CD4-positive, alpha-beta T cell treated with Interleukin-2 at 100 ng/mL for 4 hours (primary cell): ENCODE measurements at places on chromosomes 7 and 10.

DNA sequence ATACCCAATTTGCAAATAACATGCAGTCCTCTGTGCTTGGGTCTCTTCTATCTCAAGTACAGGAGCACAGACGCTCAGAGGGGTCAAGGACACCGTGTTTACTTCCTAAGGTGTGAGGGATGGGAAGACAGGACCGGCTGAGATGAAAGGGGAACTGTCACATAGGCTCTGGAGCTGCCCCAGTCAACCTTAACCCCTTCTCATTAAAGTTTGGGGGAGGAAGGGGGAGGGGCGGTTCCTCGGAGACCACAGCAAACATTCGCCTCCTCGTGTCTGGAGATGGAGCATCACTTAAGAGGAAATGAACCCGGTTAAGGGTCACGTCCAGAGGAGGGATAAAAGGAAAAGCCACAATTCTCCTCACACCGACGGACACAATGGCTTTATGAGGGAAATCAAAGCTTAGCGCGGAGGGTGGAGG lies 1.1 kb downstream of the SH3PXD2A start:
- DNase-seq, result no peak

- DNase-seq, result no peak
These were observed 254.9 kb downstream of the TRIL start for GRCh38 chr7:28703037-28703765.

DNA sequence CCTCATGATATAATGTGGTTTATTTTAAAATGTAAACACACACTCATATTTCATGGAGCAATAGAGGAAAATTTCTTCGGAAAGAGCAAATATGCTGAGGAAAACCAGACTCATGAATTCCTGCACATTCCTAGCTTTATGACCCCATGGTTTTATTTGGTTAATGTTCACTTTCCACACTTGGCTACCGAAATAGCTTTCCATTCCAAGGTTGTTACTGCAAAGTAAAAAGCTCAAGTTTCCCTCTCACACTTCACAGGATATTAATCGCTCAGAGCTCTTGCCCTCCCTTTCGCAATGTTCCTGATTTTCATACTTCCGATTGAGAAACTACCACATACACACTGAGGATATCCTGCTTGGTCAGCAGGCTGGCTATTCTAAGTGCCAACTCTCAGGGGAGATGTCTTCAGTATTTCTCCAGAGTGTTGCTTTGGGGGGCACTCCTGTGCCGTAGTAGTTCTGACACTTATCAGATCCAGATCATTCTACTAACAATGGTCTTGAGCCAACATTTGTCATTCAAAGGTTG lies 77.5 kb upstream of the STEAP1B start:
- DNase-seq, result no peak

DNA sequence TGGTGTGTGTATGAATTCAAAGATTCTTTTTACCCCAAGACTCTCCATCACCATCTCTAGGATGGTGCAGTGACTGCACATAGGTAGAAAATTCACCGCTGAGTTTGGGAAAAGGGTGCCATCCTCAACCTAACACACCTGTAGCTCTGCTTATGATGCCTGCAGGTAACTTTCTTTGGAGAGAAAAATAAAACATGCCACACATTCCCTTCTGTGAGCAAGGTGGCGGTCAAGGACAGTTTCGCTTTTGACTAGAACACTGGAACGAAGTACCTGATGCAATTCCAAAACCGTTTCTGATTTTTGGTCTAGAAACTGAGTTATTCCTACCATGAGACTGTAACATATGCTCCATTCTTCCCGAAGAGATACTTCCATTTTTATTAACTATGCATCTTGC lies 205.6 kb downstream of the FGFR2 start:
- DNase-seq, result no peak

- no peak for DNase-seq
These were observed 345.3 kb upstream of the SEMA3C start for GRCh38 chr7:81264116-81264515.

- DNase-seq, result no peak
These were observed 60.5 kb downstream of the SEMA3C start for GRCh38 chr7:80858141-80858903.

DNA sequence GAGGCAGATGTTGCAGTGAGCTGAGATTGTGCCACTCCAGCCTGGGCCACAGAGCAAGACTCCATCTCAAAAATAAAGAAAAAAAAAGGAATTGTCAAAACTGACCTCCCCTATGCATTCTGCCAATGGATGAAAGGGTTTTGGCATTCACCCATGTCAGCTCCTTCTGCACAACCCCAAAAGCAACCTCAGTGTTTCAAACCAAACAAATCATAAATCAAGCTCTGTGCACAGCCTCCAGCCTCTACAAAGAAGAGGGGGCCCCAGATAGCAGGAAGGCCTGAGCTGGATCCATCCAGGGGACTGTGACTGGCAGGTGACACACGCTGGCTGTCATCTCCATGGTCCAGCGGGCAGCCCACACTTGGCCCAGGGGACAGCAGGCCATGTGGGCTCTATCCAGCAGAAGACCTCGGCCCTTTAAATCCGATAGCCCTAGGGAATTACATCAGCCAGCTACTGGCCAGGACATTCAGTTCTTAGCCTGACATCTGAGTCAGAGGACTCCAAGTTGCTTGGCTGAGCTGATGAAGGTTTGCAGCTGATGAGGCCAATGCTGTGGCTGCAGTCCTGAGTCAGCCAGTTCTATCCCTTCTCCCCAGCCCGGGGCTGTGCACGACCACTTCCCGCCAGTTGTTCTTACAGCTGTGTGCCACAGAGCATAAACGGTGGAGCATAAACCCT lies 52.0 kb upstream of the FIGNL1 start:
- no peak for DNase-seq

DNA sequence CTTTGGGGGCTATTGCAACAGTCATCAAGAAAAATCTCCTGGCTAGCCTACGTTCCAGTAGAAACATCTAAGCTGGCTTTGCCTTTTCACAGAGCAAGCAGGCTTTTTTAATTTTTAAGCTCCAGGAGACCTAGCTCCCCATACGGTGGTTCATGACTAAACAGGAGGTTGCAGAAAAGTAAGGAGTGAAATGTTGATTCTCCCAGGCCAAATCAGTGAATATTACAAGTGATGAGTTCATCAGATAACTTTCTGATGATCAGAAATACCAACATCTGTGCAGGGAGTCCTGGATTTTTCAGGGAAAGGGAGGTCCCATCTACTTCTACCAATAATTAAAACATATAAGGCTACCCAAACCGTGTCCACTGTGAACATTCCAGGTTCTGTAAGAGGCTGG lies 477.3 kb upstream of the CELF2 start:
- DNase-seq, result no peak

GRCh38 chr7:117021366-117021765 lies 68.1 kb downstream of the ST7 start:
- no peak for DNase-seq

- no peak for DNase-seq
These were observed 1.9 kb downstream of the AUTS2 start for GRCh38 chr7:69599955-69600709.

- DNase-seq, result no peak
These were observed 306.1 kb downstream of the LRMDA start for GRCh38 chr10:75737580-75737949.

GRCh38 chr10:1559311-1559710 lies 178.0 kb downstream of the ADARB2 start:
- no peak for DNase-seq

DNA sequence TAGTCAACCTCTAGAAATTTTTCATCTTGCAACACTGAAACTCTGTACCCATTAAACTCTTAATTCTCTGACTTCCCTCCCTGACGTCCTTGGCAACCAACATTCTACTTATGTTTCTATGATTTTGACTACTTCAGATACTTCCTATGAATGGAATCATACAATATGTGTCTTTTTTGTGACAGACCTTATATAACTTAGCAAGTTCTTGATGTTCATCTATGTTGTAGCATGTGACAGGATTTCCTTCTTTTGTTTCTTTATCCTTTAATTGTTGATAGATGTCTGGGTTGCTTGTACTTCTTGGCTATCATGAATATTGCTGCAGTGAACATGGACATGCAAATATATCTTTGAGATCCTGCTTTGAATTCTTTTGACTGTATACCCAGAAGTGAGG lies 240.8 kb downstream of the ADK start:
- no peak for DNase-seq

DNA sequence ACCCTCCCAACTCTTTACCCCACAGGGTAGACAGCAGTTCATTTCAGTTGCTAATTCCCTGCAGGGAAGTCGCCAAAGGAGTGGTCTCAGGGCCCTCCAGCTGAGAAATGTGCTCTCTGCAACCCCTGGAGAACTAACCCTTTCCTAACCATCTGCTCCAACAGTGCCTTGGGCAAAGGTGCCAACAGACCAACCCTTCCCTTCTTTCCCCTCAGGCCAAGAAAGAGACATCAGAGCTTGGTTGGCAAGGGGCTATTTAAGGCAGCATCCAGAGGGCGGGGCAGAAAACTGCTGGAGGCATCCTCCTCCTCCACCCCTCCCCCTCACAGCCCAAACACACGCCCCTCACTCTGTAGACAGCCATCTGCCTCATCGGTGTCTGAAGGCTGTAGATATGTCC lies 1.7 kb downstream of the SORBS1 start:
- no peak for DNase-seq

- peak; percentile 16 for DNase-seq
These were observed 71.8 kb upstream of the LOXL4 start for GRCh38 chr10:98339799-98340198.

GRCh38 chr7:44761207-44762161 lies 12.8 kb downstream of the ZMIZ2 start:
- DNase-seq, result no peak

- DNase-seq, result no peak
These were observed 9.4 kb upstream of the ZNF107 start for GRCh38 chr7:64656489-64656888.

GRCh38 chr7:25597946-25598345 lies 369.7 kb upstream of the NPVF start:
- DNase-seq, result no peak

- no peak for DNase-seq
These were observed 26.6 kb downstream of the APBB1IP start for GRCh38 chr10:26464632-26465280.
